ENCODE measurements at places on chromosomes 1 and 21. TPM values are rescaled to one million over a fixed set of nuclear protein-coding genes. Genes with fewer than 3 reads are reported as not detected.

IRF6 gene
- total RNA-seq, result 3.1 TPM

PLA2G2F gene
- total RNA-seq, result not detected

ELAPOR1 gene
- 0.45 TPM for total RNA-seq

MAN1C1 gene
- 32.0 TPM for total RNA-seq

SAMSN1 gene
- total RNA-seq, result not detected

Data from fibroblast of the aortic adventitia (primary cell).